ENCODE measurements at places on chromosomes 1 and 21.

- DNase-seq: peak; percentile 31
These were observed 18.0 kb downstream of the KIAA0319L start for GRCh38 chr1:35539073-35539823.

GRCh38 chr21:26595971-26596370 is 22.9 kb upstream of the CYYR1 start:
- DNase-seq: no peak

GRCh38 chr1:104987210-104987609 is 1237.5 kb downstream of the AMY1C start:
- DNase-seq: no peak

DNA sequence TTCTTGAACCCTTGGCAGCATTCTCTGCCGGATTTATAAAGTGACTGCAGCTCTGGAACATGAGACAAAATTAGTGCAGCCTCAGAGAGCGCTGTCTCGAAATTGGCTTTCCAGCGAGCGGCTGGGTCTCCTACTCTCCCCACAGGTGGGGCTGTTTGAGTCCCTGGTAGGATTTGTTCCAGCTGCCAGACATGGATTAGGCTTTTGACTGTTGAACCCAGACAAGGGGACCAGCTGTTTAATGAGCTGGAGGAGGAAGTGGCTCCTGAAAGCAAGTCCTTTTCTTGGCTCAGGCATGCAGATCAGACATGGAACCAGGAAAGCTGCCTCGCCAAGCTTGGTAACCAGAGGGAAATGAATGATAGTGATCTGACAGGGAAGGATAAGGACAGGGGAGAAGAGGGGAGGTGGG is 69.6 kb downstream of the UBIAD1 start:
- DNase-seq: no peak

GRCh38 chr1:67668660-67669059 is 16.3 kb upstream of the GADD45A start:
- no peak for DNase-seq

DNA sequence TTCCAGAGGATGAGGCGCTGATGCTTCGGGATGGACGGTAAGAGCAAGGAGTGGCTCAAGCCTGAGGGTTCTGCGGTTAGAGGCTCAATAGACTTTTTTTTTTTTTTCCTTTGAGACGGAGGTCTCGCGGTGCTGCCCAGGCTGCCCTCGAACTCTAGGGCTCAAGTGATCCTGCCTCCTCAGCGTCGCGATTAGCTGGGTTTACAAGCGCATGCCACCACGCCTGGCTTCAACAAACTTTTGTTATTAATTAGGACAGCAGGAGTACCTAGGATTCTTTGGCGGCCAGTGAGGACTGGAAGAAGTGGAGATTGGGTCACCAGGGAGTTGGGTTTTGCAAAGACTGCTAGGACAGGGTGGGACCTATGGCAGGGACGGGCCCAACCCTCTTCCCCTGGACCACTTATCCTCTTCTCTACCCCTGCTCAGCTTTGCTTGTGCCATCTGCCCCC is 587 bp downstream of the SCNM1 start:
- peak; percentile 67 for DNase-seq

DNA sequence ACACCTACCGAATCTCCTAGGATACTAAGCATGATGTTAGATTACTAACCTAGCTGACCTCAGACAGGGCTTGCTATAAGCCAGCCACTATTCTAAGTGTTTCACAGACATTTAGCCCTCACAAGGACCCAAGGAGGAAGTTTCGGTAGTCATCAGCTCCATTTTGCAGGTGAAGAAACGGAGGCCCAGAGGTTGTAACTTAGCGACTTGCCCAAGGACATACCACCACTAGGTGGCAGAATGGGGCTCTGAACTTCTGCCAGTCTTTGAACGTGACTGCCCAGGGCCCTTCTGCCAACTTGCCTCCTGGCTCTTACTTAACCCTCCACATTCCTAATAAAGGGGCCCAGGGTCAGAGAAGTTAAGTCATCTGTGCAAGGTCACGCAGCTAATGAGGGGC is 283.5 kb downstream of the C1orf94 start:
- DNase-seq: peak; percentile 54

- DNase-seq: peak; percentile 51
These were observed 1.9 kb downstream of the CTSE start for GRCh38 chr1:206021626-206022365.

- DNase-seq: no peak
These were observed 43.9 kb downstream of the SWT1 start for GRCh38 chr1:185200889-185201288.

Measured in NB4 (cell line).